Endothelial cell (in vitro differentiated cells): ENCODE measurements at places on chromosomes 3 and 15.

DNA sequence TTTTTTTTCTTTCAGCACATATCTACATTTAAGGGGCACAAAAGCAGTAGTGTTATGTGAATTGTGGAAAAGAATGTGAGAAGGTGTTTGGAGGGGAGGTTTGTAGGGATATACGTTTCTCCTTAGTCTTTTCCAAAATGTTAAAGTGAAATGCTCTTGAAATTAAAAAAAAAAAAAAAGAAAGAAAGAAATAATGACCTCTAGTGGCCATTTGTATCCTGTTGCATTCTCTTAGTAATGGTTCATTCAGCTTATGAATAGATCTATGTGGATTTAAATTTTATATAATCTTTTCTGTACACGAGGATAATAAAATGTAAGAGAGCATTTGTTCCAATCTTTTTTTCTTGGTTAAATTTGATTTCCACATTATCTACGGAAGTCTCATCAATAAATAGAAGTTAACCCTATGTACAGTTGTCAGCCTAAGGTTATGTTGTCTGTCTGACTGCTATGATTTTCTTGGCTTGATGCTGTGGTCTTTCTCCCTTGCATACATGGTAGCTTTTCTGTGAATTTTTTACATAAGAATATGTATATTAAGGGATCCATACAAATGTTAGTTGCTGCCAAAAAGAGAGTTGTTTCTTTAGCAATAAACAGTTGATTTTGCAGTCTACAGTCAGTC, 1.7 kb downstream of the P2RY13 start:
- DNase-seq, result no peak

- no peak for DNase-seq
These were observed 122.9 kb upstream of the LIPC start for GRCh38 chr15:58308742-58309355.

DNA sequence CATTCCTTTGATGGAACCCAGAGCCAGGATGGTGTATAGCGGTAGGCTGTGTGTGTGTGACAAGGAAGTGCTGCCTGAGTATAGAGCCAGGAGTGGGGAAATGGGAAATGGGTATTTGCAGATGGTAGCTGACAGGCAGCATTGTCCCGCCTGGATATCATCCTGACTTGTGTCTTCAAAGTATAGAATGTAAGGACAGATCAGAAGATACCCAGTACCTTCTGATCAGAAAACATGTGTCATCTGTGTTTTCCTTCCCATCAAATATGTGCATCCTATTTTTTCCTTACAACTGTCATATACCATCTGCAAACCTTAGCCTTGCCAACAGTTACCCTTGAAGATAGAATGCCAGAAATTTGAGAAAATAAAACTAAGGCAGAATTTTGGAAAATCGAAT, 146.2 kb upstream of the CBLB start:
- DNase-seq, result no peak

DNA sequence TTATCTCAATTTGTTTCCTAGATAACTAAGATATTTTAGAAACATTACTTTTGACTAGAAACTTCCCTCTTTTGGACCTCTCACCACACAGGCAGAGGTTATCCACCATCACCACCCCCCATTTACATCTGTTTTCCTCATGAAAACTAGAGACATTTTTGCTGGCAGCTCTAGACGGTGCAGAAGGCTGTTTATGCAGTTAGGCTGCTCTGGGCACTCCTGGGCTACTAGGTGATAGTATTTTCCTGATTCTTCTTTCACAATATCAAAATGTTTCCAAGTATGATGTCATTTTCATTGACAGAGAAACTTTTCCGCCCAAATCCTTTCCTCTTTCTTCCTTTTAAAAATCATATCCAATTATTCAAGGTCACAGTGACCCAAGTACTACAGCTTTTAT, 67.1 kb downstream of the PLOD2 start:
- DNase-seq, result no peak

DNA sequence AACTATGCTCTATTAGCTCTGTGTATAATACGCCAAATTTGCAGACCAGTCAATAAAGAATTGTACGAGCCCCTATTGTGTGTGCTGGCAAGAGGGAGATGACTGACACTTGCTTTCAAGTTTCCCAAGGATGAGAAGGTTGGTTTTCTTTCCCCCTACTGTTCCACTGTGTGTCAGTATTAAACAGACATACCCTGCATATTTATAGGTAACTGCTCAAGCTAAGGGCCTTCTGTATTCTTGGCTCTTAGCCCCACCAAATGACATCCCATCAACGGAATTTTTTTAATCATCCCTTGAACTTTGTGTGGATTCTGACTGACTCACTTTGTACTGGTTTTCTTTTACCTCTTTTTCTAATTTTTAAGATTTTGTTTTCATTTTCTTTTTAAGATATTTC, 60.6 kb upstream of the GYG1 start:
- no peak for DNase-seq

DNA sequence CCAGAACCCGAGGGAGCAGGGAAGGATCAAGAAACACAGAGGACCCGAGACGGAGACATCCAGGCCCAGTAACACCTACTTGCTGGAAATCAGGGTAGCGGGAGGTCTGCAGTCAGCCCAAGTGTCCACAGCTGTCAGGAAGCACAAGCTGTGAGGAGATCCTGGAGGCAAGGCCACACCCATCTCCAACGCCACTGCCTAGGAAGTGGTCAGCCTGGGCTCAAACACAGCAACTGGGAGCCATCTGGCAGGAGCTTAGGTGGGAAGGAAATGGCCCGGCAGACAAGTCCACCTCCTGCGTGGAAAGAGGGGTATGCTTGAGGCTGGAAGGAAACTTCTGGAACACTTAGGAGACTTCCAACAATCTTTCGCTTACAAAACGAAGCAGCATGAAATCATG, 407.1 kb downstream of the VPS13C start:
- no peak for DNase-seq

- DNase-seq, result no peak
These were observed 15.9 kb downstream of the SNX1 start for GRCh38 chr15:64111679-64112050.

GRCh38 chr3:20197775-20198174, 11.8 kb upstream of the SGO1 start:
- DNase-seq, result no peak

GRCh38 chr3:48194446-48195071, 6.3 kb upstream of the CDC25A start:
- DNase-seq, result peak; percentile 81

- DNase-seq, result no peak
These were observed 4.3 kb downstream of the SNTN start for GRCh38 chr3:63656786-63657185.

DNA sequence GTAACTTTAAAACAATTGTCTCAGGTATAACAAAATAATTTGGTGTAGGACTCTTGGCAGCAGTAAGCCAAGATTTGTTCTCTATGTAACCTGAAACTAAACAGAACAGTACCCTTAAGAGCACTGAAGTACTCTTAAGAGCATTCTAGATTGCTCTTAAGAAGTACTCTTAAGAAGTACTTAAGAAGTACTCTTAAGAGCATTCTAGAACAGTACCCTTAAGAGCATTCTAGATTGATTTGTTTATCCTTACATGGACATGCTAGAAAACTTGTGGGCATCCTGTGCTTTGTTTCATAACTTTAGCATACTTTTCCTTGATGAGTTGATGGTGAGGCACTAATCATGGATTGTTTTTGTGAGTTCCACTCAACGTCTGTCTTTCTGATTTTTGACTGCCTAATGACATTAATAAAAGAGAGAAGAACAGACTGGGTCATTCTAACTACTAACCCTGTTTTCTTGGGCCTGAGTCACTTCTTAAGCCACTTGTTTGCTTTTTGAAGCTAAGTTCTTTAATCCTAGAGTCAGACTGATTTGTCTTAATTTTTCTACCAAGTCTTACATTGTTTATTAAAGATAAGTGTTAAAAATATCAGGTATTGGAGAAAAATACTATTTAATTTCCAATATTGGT, 57.2 kb upstream of the UTS2B start:
- no peak for DNase-seq

- DNase-seq, result no peak
These were observed 99.8 kb downstream of the MEGF11 start for GRCh38 chr15:66153549-66154415.

GRCh38 chr3:45841420-45841756, 531 bp downstream of the LZTFL1 start:
- peak; percentile 21 for DNase-seq

DNA sequence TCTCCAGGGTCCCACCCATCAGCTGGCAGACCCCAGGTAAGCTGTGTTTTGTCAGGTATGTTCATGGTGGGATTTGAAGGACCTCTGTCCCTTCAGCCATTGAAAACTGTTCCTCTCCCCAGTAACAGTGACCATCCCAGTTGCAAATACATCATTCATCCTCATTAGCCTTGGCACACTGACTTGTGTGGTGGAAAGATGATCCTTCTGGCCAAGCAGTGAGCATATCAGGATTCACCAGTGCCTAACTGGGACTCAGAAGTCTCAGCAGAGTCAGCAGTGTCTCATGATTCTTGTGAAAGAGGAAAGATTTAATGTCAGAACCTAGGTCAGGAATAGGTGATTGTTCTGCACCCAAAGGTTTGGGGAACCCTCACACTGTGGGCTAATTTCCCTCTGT, 90.2 kb downstream of the DNAJB8 start:
- no peak for DNase-seq

DNA sequence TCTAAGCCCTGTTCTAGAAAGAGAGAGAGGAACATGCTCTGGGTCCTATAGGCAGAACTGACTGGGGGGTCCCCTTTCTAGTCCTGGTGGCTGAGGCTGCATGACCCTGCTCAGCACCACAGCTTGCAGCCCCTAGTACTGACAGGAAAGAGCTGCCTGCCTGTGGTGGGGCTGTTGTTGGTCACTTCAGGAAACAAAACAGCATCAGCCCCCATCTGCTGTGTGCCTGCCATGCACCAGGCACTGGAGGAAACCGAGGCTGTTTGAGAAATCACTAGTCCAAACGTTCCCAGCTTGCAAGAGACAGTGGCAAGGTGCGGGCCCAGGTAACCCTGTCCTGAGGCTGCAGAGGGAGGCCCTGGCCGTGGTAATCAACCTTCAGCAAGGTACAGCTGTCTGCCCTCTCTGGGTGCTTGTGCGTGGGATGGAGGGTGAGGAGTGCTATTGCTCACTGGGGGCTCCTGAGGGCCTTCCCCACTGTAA, 90.6 kb downstream of the IQSEC1 start:
- DNase-seq, result no peak

DNA sequence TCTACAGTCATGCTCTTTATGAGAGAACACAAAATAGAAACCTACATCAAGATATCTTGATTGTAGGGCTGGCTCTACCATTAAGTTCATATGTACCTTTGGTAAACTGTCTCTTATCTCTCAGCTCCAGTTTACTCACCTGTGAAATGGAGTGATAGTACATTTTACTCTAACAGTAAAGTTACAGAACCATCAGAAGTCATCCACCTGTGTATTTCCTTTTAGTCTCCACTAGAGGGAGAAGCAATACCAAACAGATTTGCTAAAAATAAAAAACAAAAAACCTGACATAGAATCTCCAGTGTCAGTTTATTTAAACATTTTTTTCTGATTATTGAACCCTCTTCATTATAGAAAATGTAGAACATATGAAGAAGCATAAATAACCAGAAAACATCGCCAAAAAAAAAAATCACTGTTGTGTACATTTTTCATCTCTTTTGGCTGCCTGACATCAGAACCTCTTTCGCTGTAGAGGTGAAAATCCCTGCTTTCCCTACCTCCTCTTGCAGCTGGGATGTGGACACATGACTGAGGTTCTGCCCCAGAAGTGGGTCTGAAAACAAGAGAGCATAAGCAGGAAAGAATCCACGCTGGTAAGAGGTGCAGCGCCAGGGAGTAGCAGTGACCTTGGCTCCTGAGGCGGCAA, 48.7 kb upstream of the WDR72 start:
- no peak for DNase-seq

- no peak for DNase-seq
These were observed 2.8 kb upstream of the CLDND1 start for GRCh38 chr3:98525494-98525893.

DNA sequence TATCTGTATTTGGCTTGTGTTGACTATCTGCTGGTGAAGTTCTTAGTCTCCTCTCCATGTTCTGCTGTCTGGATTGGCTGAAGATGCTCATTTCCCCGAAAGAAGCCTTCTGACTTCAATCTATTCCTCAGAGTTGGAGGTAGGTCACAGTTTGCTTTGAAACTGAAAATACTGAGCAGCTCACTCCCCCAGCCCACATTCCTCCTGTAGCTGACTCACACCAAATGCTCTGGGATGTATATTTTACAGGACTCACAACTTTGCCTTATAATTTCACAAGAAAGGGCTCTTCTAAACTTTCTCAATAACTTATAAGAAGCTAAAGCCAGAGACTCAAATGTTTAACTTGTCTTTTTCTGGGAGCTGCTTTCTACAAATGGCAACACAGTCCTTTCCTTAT, 36.3 kb upstream of the SNX4 start:
- DNase-seq, result no peak

DNA sequence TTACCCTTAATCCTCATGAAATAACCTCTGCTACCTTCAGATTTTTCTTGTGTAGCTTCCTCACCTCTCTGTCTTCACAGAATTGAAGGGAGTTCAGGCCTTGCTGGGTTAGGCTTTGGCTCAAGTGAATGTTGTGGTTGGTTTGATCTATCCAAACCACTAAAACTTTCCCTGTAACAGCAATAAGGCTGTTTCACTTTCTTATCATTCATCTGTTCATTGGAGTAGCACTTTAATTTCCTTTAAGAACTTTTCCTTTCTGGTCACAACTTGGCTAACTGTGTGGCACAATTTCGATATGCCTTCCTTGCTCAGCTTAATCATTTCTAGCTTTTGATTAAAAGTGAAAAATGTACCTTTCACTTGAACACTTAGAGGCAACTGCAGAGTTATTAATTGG, 129.8 kb downstream of the NR1I2 start:
- DNase-seq, result no peak

GRCh38 chr3:50536471-50537180, 30.9 kb downstream of the C3orf18 start:
- no peak for DNase-seq

DNA sequence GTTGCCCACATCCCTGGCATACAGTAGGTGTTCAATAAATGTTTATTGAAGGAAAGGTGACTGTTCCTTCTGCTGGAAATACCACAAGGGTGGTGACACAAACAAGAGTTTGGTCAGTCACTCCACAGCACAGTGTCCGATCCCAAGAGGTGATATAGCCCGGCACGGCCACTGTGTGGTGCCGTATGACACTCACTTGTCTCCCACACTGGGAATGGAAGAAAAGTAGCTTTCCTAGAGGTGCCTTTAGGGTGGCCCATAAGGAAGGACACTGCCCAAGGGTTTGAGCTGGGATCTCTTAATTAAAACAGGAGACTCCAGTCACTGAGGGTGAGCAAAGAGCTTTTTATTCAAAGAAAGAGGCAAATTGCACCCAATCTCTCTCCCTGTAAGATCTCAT, 40.5 kb downstream of the TGM4 start:
- DNase-seq, result peak; percentile 44

- DNase-seq, result no peak
These were observed 32.1 kb downstream of the SLC22A14 start for GRCh38 chr3:38314112-38314763.

GRCh38 chr3:144821583-144821982, 850.0 kb downstream of the DIPK2A start:
- no peak for DNase-seq

DNA sequence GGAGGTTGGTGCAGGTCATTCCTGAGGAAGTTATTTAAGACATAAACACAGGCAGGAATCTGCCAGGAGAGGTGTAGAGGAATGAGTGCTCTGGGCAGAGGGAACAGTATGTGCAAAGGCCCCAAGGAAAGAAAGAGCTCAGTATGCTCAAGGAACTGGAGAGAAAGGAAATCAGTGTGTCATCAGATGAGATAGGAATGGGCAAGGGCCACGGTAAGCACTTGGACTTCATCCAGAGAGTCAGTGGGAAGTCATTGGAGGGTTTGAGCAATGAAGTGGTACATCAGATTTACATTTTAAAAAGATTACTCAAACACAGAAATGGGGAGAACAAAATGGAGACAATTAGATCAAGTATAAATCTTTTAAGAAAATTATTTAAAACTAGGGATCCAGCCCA, 272.2 kb downstream of the ADAMTSL3 start:
- no peak for DNase-seq
